K562 (cell line): ENCODE measurements at places on chromosomes 7 and 10. TPM values are rescaled to one million over a fixed set of nuclear protein-coding genes. Genes with fewer than 3 reads are reported as not detected.

GRCh38 chr7:73999664-74000435 is 28.1 kb upstream of the ELN start:
- DNase-seq: no peak
- H3K27ac ChIP-seq: no peak overlapping the region
- H3K36me3 ChIP-seq: no peaks in the 10 kb centered on the region
- H3K4me1 ChIP-seq: no peaks in the 10 kb centered on the region
- no peak overlapping the region for H3K4me3 ChIP-seq

DNA sequence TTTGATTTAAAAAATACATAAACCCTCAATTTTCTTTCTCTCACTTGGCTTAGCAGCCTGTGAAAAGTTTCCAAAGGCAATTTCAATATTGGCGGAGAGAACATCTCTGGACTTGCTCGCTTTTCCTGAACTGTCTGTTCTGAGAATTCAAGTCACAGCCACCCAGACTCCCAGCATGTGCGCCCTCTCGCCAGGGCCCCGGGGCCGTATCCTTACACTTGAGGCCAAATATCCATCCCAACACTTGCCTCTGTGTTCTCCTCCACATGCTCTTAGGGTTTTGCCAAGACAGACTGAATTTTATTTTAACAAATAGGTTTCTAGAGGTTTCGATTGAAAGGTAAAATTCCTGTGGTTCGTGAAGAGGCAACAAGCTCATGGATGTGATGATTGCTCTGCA is 111.5 kb upstream of the GPR26 start:
- no peak for DNase-seq
- H3K27ac ChIP-seq: no peak overlapping the region
- no peak overlapping the region for H3K4me3 ChIP-seq
- peaks cover 8% of the 10 kb centered on the region for H3K4me1 ChIP-seq
- H3K27me3 ChIP-seq: peaks cover 20% of the 10 kb centered on the region

- no peaks in the 10 kb centered on the region for H3K4me1 ChIP-seq
- no peak overlapping the region for H3K27ac ChIP-seq
- no peaks in the 10 kb centered on the region for H3K36me3 ChIP-seq
- no peak overlapping the region for H3K4me3 ChIP-seq
- no peaks in the 10 kb centered on the region for H3K27me3 ChIP-seq
- DNase-seq: no peak
Observed at GRCh38 chr7:44508328-44509030, 18.0 kb upstream of the NUDCD3 start.

DNA sequence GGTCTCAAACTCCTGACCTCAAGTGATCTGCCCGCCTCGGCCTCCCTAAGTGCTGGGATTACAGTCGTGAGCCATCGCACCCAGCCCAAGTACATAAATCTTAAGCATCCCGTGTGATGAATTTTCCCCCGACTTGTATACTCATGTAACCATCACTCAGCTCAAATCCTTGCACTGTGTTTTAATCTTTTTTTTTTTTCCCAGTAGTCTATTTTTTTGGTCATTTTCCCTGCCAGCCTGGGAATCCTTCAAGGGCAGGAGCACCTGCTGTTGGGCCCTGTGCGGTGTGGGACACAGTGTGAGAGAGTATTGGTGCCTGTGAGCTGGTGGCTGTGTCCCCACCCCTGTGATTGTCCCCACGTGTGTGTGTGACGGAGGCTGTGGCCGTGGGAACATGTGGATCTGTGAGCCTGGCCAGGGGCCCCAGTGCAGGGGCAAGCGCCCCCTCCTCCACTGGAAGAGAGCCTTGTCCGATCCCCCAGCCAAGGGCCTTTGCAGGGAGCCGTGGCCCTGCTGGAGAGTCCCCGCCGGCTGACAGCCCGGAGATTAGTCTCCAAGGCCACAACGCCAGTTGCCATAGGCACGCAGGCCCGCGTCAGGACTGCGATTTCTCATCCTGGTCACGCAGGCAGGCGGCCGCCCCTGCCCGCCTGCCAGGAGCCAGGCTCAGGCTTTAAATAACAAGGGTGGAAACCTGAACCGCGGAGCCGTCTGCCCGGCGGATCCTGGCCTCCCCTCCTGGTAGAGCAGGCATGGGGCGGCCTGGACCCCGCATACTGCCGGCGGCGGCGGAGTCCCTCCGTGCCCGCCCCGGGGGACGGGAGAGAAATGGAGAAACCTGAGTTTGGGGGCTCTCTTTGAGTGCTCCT is 26.5 kb downstream of the GTF2IRD1 start:
- H3K36me3 ChIP-seq: peaks cover 2% of the 10 kb centered on the region; the same call in 1 of the 3 replicates
- no peak overlapping the region for H3K4me3 ChIP-seq

- H3K4me1 ChIP-seq: no peaks in the 10 kb centered on the region
- no peak overlapping the region for H3K27ac ChIP-seq
- no peak overlapping the region for H3K4me3 ChIP-seq
- no peak for DNase-seq
Observed at GRCh38 chr7:8443576-8444467, 10.4 kb downstream of the NXPH1 start.

The FXYD4 gene
- not detected in 2 replicates for total RNA-seq

DNA sequence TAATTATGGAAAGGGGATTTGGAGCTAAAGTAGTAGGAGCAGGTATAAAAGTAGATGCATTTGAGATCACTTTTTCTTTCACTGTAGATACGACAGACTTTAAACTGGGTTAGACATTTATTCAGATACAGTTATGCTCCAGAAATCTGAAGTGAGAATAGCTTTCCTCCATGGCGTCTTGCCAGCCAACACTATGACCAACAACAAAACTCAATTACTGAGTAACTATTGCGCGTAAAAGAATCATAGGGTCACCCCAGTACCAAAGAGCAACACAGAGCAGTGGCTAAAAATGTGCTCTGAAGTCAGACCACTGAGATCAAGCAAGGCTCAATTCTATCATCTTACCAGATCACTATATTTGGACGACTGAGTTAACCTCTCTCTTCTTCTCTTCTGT is 262.5 kb upstream of the SORCS1 start:
- no peak overlapping the region for H3K4me3 ChIP-seq
- no peak overlapping the region for H3K27ac ChIP-seq
- no peak for DNase-seq
- H3K36me3 ChIP-seq: no peaks in the 10 kb centered on the region

DNA sequence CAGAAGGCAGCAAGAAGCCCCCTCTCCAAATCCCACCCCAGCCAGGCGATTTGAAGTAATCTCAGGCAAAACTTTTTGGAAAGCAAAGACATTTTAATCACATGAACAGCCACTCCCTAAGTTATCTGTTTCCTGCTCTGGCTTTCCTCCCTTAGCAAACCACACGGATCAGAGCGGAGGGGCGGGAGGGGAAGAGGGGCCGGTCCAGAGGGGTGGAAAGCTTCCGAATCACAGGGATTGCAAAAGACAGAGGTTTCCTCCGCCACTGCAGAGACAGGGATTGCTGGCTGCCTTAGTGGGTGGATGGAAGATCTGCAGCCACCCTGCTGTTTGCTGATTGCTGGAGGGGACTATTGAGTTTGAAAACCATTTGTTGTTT is 41.2 kb downstream of the ZCCHC24 start:
- H3K4me1 ChIP-seq: peaks cover 65% of the 10 kb centered on the region
- no peak for DNase-seq
- H3K27me3 ChIP-seq: no peaks in the 10 kb centered on the region
- no peak overlapping the region for H3K4me3 ChIP-seq

- no peak overlapping the region for H3K27ac ChIP-seq
- no peaks in the 10 kb centered on the region; the same call in 2 of the 3 replicates for H3K27me3 ChIP-seq
- DNase-seq: no peak
- no peaks in the 10 kb centered on the region for H3K4me1 ChIP-seq
- H3K4me3 ChIP-seq: no peak overlapping the region
Observed at GRCh38 chr7:3356173-3356572, 55.1 kb downstream of the SDK1 start.

DNA sequence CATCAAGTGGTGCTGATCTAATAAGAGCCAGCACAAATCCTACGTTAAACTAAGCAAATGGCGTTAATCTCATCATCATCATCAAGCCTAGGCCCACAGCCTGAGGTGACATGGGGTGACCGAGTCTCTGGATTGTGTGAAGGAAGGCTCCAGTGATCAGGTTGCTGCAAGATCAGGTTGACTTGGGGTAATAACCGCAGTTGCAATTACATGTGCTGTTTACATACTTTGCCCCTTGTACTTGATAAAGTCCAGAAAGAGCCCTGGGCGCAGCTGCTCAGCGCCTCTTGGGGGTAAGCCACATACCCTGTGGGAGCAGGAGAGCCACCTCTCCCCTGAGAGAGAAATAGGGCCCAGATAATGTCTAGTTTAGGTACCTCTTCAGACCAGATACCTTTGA is 228.1 kb downstream of the WDR11 start:
- DNase-seq: no peak
- H3K27me3 ChIP-seq: peaks cover 16% of the 10 kb centered on the region; the same call in 1 of the 2 replicates
- no peaks in the 10 kb centered on the region for H3K36me3 ChIP-seq
- no peak overlapping the region for H3K27ac ChIP-seq

DNA sequence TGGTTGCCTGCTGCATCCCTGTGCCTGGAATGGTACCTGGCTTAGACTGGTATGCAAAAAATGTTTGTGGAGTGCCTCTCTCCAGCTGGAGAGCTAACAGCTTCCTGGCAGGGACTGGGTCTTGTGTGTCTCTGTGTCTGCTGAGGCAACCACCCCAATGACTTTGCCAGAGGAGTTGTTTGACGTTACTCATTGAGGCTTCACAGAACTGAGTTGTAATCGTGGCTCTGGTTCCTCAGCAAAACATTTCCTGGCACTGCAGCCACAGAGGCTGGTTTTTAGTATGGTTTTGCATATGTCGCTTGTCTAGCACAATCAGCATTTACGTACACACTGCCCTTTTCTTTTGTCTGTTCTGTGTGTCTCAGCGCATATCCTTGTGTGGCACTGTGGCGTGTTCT is 7.5 kb downstream of the ZNF282 start:
- H3K27ac ChIP-seq: no peak overlapping the region
- H3K36me3 ChIP-seq: peaks cover 91% of the 10 kb centered on the region
- no peaks in the 10 kb centered on the region for H3K27me3 ChIP-seq
- DNase-seq: no peak

- H3K27me3 ChIP-seq: no peaks in the 10 kb centered on the region
- no peak for DNase-seq
- no peaks in the 10 kb centered on the region for H3K36me3 ChIP-seq
- H3K4me3 ChIP-seq: no peak overlapping the region
Observed at GRCh38 chr10:112775892-112776674, 174.0 kb upstream of the TCF7L2 start.

The BEND7 gene
- total RNA-seq: 8.2 and 10.1 TPM in 2 replicates

The PLXNA4 gene
- 0.04 and 0.09 TPM in 2 replicates for total RNA-seq

GRCh38 chr7:83502636-83503035 is 146.3 kb downstream of the SEMA3E start:
- no peak overlapping the region for H3K4me3 ChIP-seq
- no peaks in the 10 kb centered on the region for H3K4me1 ChIP-seq
- no peak for DNase-seq
- no peaks in the 10 kb centered on the region for H3K36me3 ChIP-seq
- no peaks in the 10 kb centered on the region for H3K27me3 ChIP-seq

The BLOC1S2 gene
- total RNA-seq: 28.7 and 29.5 TPM in 2 replicates

DNA sequence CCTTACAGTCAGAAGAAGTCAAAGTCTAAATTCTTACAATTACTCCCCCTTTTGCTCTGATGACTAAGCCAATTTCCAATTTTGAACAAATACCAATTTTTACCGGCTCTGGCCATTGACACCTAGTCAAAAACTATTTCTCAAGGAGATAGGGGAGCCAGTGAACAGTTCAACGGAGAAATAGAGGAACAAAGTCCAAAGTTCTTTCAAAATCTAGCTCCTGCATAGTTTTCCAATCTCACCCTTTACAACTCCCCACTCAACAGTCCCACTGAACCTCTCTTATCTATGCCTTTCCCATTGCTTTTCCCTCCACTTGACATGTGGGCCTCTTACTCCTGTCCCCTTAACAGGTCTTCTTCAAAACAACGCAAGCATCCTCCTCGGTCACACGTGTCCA is 192.9 kb downstream of the DOCK4 start:
- H3K4me3 ChIP-seq: no peak overlapping the region
- H3K27me3 ChIP-seq: no peaks in the 10 kb centered on the region
- DNase-seq: no peak

The INMT gene
- total RNA-seq: 0.11 and 0.27 TPM in 2 replicates

GRCh38 chr7:129170441-129171021 is 17.9 kb upstream of the SMO start:
- no peak overlapping the region for H3K4me3 ChIP-seq
- H3K36me3 ChIP-seq: no peaks in the 10 kb centered on the region
- peaks cover 6% of the 10 kb centered on the region; the same call in 2 of the 3 replicates for H3K4me1 ChIP-seq
- H3K27ac ChIP-seq: no peak overlapping the region

DNA sequence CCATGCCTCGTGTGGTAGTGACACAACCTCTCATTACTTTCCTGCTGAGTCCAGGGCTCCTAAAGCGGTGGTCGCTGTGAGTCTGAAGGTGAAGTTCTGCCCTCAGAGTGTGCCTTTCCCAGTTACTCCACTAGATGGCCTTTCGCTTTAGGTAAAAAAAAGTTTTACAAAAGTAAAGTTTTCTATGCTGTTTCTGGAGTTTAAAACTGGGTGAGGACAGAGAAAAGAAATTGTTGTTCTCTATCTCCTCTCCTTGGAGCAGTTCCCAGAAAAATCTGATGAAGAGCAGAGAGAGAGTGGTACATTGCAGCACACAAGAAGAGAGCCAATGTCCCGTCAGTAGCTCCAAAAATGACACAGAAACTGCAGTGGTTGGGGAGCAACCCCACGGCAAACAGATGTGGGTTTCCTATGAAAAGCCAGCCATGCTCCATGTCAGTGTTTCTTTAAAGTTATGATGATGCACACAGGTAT is 257.1 kb downstream of the GLI3 start:
- DNase-seq: peak; percentile 20
- no peak overlapping the region for H3K27ac ChIP-seq
- no peak overlapping the region for H3K4me3 ChIP-seq
- peaks cover 2% of the 10 kb centered on the region; the same call in 1 of the 3 replicates for H3K27me3 ChIP-seq

DNA sequence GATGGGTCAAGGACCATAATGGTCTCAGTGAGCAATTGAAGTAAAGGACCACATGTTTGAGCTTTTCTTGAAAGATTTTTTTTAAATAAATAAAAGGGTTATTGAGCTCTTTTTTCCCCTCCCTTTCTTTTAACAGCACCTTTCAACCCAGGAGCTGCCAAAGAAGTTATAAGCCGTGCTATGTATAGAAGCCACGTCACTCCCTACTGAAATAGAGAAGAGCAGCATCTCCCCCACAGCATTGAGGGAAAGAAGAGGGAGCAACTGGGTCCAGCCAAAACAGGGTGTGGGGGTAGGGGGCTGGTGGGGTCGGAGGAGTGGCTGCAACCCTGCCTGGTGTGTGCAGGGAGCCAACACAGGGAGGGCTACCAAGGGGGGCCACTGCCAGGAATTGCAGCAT is 227.2 kb downstream of the PLXNA4 start:
- H3K4me3 ChIP-seq: no peak overlapping the region
- peaks cover 35% of the 10 kb centered on the region for H3K27me3 ChIP-seq
- DNase-seq: no peak
- no peaks in the 10 kb centered on the region for H3K4me1 ChIP-seq

The LGI1 gene
- total RNA-seq: not detected in 2 replicates

GRCh38 chr10:123936426-123936825 is 44.8 kb upstream of the CPXM2 start:
- peaks cover 8% of the 10 kb centered on the region; the same call in 1 of the 2 replicates for H3K27me3 ChIP-seq
- H3K27ac ChIP-seq: no peak overlapping the region
- H3K4me3 ChIP-seq: no peak overlapping the region
- H3K4me1 ChIP-seq: no peaks in the 10 kb centered on the region
- no peak for DNase-seq

The LHFPL3 gene
- total RNA-seq: not detected in 2 replicates
